ENCODE measurements at places on chromosomes 13 and 19.
A peak's percentile ranks its signal among the peaks of the same experiment; 100 is the strongest.

DNA sequence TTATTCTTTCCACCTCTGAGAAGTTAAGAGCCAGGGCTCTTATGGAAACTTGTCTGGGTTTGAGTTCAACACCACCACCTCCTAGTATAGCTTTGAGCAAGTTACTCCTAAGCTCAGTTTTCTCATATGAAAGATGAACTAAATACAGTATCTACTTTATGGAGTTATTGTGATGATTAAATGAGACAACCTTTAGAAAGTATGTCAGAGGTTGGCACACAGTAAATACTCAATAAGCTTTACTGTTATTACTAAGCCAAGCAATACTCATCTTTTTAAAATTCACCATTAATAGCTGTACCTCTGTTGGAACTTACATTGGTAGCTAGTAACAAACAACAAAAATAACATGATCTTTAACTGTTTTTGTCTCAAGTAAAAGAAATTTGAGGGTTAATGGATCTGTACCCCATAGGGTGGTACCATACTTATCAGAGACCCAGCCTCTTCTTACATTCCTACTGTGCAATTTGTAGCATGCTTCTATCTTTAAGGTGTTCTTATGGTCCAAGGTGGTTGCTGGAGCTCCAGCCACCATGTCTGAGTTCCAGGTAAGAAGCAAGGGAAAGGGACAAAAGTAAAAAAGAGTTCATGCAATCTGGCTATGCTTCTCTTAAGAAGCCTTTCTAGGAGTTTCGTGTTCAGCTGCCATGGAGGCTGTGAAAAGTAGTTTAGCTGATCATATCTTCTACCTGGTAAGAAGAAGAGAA, 24.1 kb upstream of the NDFIP2 start:
- DNase-seq: no peak

- DNase-seq: no peak
These were observed 192.2 kb downstream of the PCDH17 start for GRCh38 chr13:57823704-57824103.

- DNase-seq: no peak
These were observed 12.8 kb downstream of the CIB3 start for GRCh38 chr19:16160445-16160942.

GRCh38 chr19:30215248-30215647, 156.9 kb upstream of the ZNF536 start:
- no peak for DNase-seq

GRCh38 chr13:41547251-41548000, 90.1 kb downstream of the RGCC start:
- DNase-seq: no peak

DNA sequence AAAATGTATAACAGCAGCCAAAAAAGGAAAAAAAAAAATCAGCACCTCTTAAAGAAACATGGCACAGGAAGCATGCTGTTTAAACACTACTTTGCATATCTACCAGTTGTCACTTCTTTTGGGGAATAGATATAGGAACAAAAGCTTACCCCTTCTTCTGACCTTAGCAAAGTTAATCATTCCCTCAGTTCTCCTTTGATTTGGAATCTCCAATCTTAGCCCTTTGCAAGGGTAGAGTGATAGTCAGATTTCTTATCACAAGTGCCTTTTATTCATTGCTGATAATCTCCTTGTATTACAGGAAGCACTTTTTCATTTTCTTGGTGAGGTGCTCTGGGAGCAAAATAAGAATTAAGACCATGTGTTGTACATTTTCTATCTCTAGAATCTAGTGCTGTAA, 1327.6 kb downstream of the OLFM4 start:
- DNase-seq: no peak

GRCh38 chr19:15265850-15266248, 33.6 kb upstream of the EPHX3 start:
- DNase-seq: peak; percentile 84

GRCh38 chr13:30916991-30917390, 10.9 kb downstream of the MEDAG start:
- no peak for DNase-seq

GRCh38 chr13:44352202-44352601, 21.4 kb upstream of the SERP2 start:
- DNase-seq: no peak

- DNase-seq: no peak
These were observed 42.6 kb downstream of the MRPL57 start for GRCh38 chr13:21219036-21219381.

- DNase-seq: no peak
These were observed 19.4 kb upstream of the ADGRE5 start for GRCh38 chr19:14361824-14362223.

DNA sequence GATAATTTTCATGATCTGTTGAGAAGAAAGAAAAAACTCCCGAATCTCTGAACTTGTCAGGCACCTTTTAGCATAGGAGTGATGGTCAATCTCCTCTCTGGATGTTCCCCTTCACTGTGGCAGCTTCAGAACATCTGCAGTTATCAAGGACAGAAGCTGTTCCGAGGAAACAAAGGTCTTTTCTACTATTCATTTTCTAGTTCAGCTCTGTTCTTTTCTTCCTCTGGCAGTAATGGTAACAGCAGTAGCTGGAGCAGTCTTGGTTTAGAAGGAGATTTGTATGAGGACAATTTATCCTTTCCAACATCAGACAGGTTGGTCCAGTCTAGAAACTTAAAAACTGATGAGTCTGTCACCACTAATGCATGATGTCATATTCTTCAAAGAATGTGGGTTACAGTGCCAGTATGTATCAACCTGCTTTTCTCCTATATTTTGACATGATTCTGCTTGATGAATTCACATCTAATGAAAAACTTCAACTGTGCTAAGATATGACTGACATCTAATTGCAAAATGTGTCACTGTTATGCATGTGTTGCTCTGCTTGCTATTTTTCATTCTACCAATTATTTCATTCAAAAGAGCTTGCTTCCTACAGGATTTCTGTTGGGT, 41.0 kb downstream of the AKAP11 start:
- DNase-seq: no peak

- DNase-seq: peak; percentile 20
These were observed 226.7 kb downstream of the RFC3 start for GRCh38 chr13:34044660-34045080.

GRCh38 chr19:6610934-6611852, 20.2 kb upstream of the CD70 start:
- no peak for DNase-seq

DNA sequence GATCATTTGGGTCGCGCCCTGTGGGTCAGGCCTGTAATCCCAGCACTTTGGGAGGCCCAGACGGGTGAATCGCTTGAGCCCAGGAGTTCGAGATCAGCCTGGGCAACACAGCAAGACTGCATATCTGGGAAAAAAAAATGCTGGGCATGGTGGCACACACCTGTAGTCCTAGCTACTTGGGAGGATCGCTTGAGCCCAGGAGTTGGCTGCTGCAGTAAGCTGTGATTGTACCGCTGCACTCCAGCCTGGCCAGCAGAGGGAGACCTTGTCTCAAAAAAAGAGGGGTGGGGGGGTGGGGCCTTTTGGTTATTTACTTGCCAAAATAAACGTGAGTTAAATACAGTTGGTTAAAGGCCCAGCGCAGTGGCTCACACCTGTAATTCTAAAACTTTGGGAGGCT, 9.8 kb upstream of the ZNF544 start:
- no peak for DNase-seq

DNA sequence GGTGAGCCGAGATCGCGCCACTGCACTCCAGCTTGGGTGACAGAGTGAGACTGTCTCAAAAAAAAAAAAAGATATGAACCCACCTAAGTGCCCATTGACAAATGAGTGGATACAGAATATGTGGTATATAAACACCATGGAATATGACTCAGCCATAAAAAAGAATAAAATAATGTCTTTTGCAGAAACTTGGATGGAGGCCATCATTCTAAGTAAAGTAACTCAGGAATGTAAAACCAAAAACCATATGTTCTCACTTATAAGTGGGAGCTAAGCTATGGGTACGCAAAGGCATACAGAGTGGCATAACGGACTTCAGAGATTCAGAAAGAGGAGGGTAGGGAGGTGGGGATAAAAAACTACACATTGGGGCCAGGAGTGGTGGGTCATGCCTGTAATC, 29.5 kb downstream of the PLA2G4C start:
- no peak for DNase-seq

- no peak for DNase-seq
These were observed 3.4 kb upstream of the ASPDH start for GRCh38 chr19:50516964-50517703.

DNA sequence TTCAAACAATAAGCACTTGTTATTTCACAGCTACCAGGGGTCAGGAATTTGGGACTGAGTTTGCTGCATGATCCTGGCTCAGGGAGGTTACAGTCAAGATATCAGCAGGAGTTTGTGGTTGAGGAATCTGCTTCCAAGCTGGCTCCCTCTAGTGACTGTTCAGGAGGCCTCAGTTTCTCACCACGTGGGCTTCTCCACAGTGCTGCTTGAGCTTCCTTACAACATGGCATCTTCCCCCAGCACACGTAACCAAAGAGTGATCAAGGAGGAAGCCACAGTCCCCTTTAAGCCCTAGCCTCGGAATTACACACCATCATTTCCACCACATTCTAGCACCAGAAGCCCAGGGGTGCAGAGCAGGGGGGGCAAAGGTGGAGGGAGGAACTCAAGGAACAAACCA, 28.8 kb downstream of the CELF5 start:
- no peak for DNase-seq

DNA sequence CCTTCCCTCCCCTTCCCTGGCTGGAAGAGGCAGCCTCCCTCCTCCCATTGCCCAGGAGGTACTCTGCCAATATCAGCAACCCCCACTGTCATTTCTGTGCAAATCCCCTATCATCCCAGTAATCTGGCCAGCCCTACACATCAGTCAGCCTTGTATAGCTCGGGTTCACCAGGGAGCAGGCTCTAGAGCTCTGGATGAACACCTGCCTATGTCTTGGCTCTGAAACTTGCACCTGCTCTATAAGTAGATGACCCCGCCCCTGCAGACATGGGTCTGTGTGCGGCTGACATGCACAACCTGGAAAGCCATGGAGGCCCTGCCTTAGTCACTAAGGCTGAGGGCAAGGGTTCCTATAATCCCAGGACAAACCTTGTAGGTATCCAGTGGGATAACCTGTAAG, 1042.9 kb downstream of the UQCRFS1 start:
- no peak for DNase-seq

GRCh38 chr19:55050749-55051532, 12.0 kb downstream of the RDH13 start:
- no peak for DNase-seq

GRCh38 chr19:5587661-5588060, 19.9 kb upstream of the TINCR start:
- DNase-seq: no peak

- DNase-seq: no peak
These were observed 86.4 kb downstream of the EFNB2 start for GRCh38 chr13:106449096-106449495.

Measured in T1000 (cell line).